Bone marrow (tissue), 2 donors: ENCODE measurements at places on chromosomes 12 and 14.

- DNase-seq: no peak
Observed at GRCh38 chr12:124582108-124582424, 14.7 kb upstream of the NCOR2 start.

DNA sequence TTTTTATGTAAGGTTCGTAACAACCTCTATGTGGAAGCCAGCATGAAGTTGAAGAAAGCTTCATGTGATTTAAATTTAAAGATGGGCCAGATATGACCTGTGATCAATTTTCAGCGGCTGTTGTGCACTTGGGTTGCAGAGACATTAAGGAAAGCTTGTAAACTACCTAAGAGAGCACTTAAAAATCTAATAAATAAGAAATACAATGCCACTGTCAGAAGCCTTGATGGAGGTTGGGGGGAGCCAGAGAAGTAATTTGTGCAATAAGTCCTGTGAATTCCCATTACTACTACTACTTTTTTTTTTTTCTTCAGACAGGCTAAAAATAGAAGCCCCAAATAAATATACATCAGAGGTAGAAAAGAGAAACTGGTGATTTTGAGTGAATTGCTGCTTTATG is 30.3 kb upstream of the SLC24A4 start:
- DNase-seq: no peak

DNA sequence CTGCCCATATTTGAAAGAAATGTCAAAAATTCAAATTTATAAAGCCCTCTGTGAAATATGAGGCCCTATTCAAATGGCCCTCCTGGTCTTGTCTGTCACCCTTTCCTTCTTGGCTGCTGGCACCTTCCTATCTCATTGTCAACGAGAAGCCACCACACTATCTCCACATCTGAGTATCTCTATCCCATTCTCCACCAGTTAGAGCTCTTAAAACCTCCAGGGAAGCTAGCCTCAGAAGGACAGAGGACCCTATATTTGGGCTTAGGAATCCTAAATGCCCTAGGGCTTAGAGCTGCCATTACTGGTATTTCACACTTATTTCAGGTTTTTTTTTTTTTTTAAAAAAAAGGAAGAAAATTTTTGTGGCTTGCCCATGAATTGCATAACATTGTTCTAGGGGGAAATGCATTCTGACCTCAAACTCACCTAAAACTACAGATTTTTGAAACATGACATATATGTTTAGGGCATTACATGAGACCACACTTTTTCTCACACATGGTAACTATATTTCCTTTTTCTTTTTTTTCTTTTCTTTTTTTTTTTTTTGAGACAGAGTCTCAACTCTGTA is 25.0 kb downstream of the SLC25A21 start:
- no peak for DNase-seq

DNA sequence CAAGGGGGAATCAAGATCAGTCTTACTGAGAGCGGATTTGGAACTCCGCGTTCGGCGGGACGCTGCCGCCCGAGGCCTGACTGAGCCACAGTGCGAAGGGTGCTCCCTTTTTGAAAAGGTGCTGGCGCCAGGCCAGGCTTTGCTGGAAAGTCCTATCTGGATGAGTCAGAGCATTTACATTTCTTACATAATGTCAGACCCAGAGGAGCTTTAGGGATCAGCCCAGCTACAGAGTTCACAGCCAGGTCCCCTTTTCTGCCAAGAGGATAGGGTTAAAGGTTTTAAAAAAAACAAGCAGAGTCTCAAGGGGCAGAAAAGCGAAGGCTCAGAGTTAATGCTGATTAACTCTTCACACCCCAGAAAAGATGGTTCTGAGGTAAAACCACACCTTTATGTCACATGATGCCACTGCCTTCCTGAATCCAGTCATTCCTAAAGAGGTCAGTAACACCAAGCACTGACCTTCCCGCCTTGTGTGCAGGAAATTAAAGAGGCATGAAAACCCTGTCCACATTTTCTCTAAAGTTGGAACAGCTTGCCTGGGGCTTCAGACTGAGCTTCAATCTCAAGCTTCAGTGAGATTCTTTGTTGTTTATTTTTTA is 11.7 kb upstream of the FBXL14 start:
- peak; percentile 75 for DNase-seq

DNA sequence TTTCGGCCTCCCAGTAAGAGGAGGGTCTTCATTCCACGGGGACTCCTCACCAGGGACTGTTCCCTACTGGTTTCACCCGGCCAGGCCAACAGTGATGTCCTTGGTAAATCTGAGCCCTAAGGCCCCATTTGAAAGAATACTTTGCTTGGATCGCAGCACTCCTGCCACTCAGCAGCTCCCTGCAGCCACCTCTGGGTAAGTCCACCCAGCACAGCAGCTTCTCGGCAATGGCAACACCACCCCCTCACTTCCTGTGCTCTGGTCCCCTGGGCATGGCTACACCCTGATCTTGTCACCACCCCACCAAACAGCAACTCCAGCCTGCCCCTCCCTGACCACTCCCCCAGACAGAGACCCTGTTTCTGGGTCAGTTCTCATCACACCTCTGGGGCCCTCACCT is 100.3 kb downstream of the SETD3 start:
- DNase-seq: no peak

GRCh38 chr14:101449114-101449513 is 112.2 kb upstream of the DIO3 start:
- no peak for DNase-seq

DNA sequence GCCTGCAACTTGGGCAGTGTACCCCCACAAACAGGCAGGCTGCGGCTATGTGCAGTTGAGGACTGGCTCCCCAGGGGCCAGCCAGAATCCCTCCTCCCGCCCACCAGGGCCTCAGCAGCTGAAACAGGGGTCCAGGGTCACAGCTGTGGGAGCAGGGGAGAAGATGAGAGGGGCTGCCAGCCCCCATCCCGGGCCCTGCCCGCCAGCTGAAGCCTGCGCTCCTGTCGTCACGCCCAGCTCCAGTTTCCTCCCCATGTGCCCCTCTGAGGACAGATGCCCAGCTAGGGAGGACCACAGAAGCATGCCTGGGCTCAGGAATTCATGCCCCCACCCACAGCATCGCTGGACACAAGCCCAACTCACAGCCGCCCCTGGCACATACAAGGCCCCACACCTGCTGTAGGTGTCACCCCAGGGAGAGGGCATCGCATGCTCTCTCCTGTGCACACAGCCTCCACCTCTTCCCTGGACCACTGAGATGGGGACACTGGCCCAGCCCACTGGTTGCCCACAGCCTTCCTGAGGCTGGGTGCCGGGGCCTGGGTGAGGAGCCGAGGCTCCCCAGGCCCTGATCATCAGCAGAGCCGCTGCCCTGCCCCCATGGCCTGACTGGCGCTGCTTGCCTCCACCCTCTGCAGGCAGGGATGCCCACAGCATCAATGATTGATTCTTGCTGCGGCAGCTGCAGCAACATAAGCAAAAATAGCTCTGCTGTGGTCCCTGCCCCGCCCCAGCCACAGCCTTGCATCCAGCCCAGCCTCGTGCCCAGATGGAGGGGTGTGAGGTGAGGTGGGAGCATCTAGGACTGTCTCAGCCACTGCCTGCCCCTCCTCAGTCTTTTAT is 3.7 kb upstream of the CLBA1 start:
- DNase-seq: no peak

- DNase-seq: no peak
Observed at GRCh38 chr12:69447892-69448291, 22.3 kb upstream of the FRS2 start.

- DNase-seq: no peak
Observed at GRCh38 chr12:16225692-16226091, 51.8 kb downstream of the SLC15A5 start.
